ENCODE measurements at places on chromosomes 4 and X.

DNA sequence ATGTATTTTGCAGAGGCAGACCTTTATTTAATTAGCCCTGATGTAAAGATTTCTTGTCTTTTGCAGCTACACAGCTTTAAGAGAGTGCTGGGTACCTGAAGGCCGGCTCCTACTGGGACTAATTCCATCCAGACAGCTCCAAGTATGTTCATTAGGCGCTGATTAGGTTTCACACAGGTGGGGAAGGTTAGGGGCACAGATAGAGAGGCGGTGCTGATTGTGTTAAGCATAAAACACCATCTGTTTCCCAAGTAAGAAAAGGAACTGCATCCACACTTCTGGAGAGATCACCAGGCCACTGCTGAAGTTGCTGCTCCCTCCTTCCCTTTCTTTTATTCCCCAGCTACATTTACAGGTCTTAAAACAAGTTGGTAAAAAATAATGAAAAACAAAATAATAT, 349.5 kb downstream of the ZIC3 start:
- no peak for DNase-seq

GRCh38 chrX:6693051-6693450, 158.1 kb upstream of the VCX3A start:
- DNase-seq: no peak

- no peak for DNase-seq
These were observed 37.0 kb upstream of the CWH43 start for GRCh38 chr4:48949086-48949485.

DNA sequence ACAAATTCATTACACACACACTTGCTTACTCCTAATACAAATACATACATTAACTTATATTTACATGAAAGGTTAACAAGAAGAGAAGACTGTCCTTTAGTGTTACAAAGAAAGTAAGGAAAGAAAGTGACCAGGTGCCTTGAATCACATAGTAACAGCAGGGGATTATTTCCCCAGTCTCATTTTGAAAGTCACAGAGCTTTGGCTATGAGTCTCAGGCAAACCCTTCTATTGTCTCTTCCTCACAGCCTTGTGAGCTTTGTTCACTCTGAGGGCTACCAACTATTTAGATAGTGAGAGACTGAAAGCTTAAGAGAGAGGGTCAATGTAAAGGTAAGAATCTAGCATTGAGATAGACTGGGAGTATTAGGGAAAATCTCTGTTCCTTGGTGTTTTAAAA, 161.6 kb downstream of the NPNT start:
- DNase-seq: no peak

DNA sequence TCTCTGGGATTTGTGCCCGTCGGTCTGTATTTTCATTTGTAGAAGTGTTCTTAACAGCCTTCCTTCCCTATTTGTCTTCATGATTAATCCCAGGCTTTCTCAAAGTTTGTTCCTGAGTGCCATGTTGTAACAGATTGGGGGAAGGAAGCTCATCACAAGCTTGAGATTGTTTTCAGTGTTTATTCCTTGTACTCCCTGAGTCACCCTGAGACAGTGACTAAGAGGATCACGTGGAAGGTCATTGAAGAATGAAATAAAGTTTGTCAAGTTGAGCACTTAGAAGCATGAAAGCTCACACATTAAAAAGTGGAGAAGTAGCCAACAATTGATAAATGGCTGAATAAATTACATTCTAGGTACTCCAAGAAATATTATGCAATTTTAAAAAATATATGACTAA, 153.5 kb upstream of the FAM241A start:
- no peak for DNase-seq

DNA sequence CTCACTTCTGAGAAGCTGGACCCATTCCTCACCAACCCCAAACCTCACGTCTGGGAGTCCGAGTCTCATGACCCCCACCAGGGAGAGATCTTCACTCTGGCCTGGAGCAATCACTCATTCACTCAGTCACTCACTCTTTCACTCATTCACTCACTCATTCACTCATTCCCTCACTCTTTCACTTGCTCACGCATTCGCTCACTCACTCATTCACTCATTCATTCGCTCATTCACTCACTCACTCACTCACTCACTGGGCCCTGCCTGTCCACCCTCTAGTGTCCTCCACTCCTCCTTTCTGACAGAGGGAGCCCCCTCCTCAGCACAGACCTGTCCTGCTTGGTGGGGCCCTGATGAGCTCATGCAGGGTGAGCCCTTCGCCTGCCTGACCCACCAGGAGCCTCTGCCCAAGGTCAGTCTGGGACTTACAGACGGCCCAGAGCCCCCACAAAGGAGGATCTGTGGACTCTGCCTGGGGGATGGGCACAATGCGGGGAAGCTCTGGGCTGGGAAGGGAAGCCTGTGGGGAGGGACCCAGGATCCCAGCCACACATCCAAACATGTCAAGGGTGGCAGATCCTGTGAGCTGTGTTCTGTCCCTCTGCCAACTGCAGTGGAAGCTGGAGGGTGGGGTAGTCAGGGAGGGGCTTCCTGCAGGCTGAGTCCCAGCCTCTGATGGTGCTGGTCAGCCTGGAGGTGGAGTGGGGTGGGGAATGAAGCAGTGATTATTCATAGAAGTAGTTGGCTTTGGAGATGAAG, 18.5 kb downstream of the CPZ start:
- no peak for DNase-seq

- no peak for DNase-seq
These were observed 260.1 kb upstream of the GIMD1 start for GRCh38 chr4:106628586-106629267.

DNA sequence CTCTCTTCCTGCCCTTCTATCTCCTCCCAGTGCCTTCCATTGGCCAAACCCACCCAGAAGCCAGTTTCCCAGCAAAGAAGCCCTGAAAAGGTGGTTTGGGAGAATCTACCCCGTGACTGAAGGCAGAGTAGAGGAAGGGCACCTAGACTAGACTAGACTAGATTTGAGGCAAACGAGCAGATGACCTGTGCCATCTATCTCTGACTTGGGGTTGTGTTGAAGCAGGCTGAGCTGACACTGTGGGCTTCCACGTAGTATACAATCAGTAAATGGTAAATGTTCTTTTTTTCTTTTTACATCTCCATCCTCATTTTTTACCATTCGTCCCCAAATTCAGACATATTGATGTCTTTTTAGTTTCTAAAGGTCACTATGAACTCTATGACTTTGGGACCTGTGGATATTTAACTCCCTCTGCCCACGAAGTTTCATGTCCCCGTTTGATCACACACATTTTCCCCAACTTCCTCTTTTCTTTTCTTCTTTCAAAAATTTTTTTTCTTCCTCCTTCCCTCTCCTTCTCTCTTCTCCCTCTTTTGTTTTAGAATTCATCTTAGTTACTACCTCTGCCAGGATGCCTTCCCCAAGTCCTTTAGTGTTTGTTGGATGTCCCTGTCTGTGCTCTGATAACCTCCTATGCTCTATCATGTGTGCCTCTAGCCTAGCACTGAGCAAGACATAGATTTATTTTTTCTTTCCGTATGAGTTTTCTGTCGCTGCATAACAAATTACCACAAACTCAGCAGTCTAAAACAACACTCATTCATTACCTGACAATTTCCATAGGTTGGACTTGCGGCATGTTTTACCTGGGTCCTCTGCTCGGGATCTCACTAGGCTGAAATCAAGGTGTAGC, 6.2 kb upstream of the AFF1 start:
- no peak for DNase-seq

- no peak for DNase-seq
These were observed 470.2 kb downstream of the SPRY1 start for GRCh38 chr4:123866796-123867195.

GRCh38 chrX:124829930-124830329, 483.6 kb downstream of the SH2D1A start:
- no peak for DNase-seq

- no peak for DNase-seq
These were observed 49.7 kb downstream of the XIAP start for GRCh38 chrX:123909523-123909922.

- no peak for DNase-seq
These were observed 142.2 kb downstream of the SH2D1A start for GRCh38 chrX:124488412-124489161.

DNA sequence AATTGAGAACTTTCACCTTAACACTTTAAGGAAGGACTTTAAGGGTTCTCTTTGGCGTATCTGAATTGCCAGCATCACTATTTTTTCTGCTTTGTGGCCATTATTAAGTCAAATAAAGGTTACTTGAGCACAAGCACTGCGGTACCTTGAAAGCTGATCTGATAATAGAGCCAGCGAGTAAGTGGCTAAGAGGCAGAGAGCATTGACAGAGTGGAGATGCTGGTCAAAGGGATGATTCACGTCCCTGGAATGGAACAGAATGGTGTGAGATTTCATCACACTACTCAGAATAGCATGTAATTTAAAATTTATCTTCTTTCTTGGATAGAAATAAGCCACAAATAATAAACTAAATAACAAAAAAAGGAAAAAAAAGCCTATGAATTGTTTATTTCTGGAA, 57.1 kb upstream of the NPFFR2 start:
- no peak for DNase-seq

Measured in T-helper 9 cell (primary cell).